ENCODE measurements at places on chromosomes 2 and 18.

DNA sequence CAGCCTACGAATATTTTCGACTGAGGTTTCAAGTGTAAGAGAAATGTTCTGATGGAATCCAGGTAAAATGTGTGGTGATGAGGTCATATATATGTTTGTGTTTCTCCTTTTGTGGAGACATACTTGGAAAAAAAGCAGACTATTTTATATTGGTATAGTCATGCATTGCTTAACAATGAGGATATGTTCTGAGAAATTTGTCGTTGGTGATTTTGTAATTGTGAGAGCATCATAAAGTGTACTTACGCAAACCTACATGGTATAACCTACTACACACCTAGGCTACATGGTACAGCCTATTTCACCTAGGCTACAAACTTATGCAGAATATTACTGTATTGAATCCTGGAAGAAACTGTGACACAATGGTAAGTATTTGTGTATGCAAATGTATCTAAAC is 1849.9 kb upstream of the CELF4 start:
- no peak for DNase-seq

GRCh38 chr2:70124983-70125480 is 37.8 kb downstream of the PCBP1 start:
- peak; percentile 70 for DNase-seq

GRCh38 chr18:42578792-42579191 is 536.7 kb downstream of the RIT2 start:
- peak; percentile 55 for DNase-seq

GRCh38 chr18:45527891-45528290 is 87.4 kb upstream of the SLC14A2 start:
- DNase-seq, result no peak

All from fibroblast of villous mesenchyme (primary cell).